ENCODE measurements at places on chromosomes 7 and 10.

DNA sequence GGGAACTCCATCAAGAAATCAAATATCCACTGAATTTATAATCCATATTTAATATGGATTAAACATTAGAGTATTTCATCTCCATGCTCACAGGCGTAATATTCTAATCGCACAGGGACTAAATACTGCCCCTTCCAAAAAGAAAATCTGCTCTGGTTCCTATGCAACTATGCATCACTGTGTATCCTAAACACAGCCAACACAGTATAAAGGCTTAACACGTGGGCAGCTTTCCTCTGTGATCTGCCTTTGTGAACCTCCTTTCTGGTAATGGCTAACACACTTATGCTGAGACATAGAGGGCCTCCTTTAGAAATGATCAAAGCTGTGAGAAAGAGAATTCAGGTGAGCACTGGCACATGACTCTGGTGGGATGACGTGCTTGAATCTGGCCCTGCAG, 110.2 kb downstream of the RAB11FIP2 start:
- no peak for DNase-seq

- no peak for DNase-seq
These were observed 56.0 kb upstream of the CHST15 start for GRCh38 chr10:124149189-124150042.

DNA sequence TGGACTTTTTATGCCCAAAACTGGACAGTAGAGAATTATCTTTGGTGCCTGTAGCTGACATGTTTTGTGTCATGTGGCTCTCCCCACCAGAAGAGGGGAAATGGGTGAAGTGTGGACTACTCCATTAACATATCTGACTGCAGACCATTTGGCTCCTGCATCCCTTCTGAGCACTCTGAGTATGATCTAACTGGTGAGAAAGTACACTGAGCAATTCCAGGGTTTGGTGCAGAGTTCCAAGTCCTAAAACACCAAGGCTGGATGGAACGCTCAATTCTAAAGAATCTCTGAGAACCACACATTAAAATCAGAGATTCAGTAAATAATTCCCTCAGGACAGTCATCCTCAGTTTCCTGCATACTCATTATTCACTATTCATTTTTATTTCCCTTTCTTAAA, 22.8 kb upstream of the OSBPL3 start:
- DNase-seq, result no peak

- DNase-seq, result no peak
These were observed 7.9 kb downstream of the POLR1F start for GRCh38 chr7:19700936-19701335.

GRCh38 chr7:51328351-51328801, 11.8 kb upstream of the COBL start:
- no peak for DNase-seq

DNA sequence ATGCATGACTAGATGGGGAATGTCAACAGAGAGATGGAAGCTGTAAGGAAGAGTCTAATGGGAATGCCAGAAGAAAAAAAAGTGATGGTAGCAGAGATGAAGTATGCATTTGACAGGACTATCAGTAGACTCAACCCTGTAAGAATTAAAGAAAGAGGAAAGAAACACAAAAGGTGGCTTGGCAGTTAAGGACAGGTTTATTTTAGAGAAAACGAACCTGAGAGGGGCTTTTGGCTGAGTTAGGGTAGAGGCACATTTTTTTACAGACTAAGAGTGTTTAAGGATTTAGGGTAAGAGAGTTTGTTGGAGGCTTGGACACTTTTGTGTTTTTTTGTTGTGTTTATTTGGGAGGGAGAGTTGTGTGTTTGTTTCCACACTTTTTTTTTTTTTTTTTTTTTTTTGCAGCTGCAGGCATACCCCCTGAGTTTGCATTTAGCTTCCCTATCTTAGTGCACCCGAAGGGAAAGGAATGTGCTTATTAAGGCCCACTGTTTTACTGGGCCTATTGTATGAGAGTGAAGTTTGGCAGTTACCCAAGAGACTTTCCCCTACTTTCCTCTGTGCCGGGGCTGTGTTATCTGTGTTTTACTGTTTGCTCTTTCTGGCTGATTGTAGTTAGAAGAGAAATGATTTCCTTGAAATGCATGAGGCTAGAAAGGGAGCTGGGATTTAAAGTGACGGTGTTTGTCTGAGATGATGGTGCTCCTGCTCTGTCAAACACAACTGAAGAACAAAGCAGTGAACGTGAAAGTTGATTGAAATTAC, 32.0 kb downstream of the NPVF start:
- DNase-seq, result no peak

GRCh38 chr10:114683593-114683992, 25.5 kb upstream of the ABLIM1 start:
- DNase-seq, result no peak

GRCh38 chr7:954330-955238, at the start of gene ADAP1:
TSS of gene ADAP1 (minus strand) at chr7:954680. CDS start at chr7:954477, 203 bp downstream.
- peak; percentile 63 for DNase-seq

DNA sequence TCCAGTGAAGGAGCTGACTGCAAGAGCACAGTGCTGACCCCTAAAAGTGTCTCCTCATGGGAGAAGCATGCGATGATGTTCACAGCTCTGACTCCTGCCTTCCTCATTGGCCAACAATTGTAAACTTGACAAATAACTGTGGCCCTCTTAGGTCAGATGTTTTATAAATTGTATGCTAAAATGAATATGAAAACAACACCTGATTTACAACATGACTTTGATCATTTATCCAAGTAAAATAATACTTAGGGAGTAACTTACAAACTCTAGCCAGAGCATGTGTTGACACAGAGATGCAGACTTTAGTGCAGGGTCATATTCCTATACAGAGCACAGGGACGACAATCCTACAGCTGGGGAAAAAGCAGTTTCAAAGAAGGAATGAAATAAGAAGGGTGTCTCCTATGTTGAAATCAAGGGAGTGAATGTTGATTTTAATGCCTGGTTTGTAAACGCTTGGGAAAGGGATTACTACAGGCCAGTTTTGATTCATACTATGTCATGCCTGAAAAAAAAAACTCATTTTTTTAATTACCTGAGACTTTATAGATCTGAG, 391.4 kb upstream of the AKR1E2 start:
- no peak for DNase-seq

DNA sequence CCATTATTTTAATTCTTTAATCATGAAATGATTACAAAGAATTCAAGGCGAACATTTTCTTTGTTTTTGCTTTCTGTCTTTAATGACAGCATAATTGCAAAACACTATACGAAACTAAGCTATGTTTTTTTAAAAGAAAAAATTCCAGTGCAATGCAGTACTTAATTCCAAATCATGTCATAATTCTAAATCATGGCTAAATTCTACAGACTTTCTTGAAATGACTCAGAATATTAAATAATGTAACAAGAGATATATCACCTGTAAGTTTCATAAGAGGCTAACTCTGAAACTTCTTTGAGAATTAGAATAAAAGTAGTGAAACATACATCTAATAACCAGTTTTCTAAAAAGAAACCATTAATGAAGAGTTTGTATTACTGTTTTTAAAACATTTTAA, 671.6 kb downstream of the PARD3 start:
- no peak for DNase-seq

DNA sequence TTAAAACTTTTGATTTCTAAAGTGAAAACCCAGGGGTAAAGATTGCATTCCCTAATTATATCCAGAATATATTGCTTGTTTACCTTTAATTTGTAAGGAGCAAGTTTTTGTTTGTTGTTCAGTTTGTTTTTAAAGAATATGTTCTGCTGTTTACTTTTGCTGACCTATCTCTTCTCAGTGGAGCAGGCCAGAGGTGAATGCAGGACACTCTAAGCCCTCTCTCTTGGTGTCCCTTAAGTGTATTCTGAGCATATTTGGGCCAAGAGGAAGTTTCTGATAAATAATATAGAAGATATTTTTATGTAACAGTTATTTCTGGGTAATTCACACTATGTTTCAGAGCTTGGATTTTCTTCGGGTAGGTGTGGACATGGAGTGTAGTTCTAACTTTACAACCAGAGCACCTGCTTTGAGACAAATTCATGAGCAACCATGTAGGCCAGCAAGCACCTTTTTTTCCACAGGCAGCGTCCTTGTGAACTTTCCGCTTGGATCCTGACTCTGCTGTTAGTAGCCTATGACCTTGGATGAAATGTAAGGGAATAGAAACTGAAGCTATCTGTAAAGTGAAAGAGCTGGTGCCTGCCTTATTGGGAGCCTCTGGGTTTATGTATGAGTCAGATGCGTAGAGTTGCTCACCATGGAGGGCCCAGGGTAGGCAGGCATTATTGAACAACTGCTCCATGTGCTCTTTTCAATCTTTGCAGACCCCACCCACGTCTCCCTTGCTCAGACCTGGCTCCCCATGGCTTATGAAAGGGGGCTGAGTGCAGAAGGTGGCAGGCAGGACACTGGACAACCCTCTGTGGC, 16.1 kb downstream of the OGDH start:
- DNase-seq, result peak; percentile 48

DNA sequence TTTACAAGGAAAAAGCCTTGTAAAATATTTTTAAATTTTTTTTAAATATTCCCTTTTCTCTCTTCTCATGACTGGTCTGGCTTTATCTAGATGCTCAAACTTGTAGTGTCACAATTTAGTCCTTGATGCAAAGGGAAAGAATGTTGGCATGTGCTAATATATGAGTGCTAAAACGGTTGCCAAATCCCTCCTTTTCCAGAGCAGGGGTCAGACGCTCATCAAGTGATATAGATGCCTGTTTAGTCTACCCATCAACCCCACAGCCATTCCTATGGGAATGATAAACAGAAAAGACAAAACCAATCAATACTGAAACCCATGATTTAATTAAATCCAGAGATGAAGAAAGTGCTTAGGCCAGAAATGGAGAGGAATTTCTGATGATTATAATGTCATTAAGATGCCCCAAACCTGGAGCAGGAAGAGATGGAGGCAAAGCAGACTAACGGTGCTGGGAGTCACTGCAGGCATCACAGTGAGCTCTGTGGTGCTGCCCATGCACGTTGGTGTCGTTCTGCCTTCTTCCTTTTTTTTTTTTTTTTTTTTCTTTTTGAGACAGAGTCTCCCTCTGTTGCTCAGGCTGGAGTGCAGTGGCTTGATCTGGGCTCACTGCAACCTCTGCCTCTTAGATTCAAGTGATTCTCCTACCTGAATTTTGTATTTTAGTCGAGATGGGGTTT, 210.1 kb upstream of the STK17A start:
- no peak for DNase-seq

DNA sequence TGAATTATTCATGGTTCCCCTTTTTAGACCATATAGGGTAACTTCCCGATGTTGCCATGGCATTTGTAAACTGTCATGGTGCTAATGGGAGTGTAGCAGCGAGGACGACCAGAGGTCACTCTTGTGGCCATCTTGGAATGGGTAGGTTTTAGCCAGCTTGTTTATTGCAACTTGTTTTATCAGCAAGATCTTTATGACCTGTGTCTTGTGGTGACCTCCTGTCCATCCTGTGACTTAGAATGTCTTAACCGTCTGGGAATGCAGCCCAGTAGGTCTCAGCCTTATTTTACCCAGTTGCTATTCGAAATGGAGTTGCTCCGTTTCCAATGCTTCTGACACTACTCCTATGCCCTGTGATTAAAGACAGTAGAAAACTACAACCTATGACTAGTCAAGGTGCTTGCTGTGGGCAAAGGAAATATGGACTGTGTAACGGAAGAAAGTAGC, 18.8 kb upstream of the PAXIP1 start:
- DNase-seq, result no peak

- DNase-seq, result no peak
These were observed 27.4 kb upstream of the PSMG3 start for GRCh38 chr7:1597066-1597760.

DNA sequence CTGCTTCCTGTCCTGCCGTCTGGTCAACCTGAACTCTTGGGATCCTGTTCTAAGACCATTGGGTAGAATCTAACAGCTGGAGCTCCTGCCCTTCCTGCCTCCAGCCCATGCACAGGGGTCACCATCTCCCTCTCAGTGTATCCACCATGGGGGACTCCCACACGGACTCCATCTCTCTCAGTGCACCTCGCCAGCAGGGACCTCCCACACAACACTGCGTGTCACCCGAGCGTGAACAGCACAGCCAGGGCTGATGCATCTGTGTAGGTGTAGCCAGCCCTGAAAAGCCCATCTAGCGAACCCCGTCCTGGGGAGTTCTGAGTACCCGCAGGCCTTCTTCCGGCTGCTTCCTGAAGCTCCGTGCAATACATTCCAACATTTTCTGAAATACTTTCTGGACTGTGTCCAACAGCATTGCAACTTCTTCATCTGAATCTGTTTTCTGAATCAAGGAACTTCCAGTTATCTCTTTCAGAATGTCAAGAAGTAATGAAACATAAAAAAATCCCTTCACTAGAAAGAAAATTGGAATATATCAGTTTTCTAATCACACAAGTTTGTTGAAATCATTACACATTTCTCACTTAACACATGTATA, 52.5 kb downstream of the NCAPG2 start:
- DNase-seq, result no peak

GRCh38 chr7:64098-64915, 128.1 kb upstream of the FAM20C start:
- DNase-seq, result no peak

DNA sequence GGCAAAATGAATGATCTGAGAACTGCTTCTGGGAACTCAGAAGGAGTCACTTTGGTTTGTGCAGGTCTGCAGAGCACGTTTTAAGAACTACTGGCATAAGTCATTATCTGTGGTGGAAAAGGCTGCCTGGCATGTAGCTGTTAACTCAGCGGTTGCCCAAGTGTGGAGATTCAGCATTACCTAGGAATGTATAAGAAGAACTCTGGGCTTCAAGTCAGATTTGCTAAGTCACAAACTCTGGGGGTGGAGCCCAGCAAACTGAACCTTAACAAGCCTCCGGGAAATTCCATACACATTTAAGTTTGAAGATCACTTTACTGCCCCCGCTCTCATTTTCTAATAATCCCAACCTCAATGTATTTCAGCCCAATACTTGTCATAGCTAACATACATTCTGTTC, 31.1 kb downstream of the PLXDC2 start:
- DNase-seq, result no peak

DNA sequence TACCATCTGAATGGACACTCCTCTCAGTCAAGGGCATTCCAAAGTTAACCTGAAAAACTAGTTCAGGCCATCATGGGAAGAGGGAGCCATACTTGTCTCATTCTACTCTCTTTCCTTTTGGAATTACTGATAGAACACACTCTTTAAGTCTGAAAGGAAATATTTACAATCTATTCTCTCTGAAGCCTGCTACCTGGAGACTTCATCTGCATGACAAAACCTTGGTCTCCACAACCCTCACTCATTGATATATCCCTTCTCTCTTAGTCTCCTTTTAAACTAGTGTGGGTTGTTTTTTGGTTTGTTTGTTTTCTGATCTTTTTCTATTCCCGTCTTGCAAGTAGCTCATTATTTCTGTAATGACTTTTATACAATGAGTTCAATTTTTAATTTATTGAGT, 169.5 kb downstream of the C1GALT1 start:
- DNase-seq, result no peak

- no peak for DNase-seq
These were observed 22.2 kb upstream of the UNCX start for GRCh38 chr7:1210321-1210978.

- no peak for DNase-seq
These were observed 499.7 kb upstream of the MKI67 start for GRCh38 chr10:128625926-128626325.

DNA sequence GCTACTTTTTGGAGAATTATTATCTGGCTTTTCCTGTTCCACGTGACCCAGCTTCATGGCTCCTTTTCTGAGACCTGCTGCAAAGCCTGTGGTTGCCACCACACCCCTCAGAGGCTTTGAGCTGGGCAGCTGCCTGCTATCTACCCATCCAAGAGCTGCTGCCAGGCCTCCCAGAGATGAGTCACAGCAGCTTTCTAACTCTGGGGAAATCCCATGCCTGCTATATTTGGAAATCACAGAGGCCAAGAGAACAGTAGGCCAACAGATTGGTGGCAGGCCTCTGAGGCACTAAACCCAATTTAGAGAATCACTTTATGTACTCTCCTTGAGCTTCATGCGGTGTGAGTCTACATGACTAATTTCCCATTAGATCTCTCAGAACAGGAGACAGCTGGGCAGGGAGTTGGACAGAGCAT, 35.2 kb downstream of the SGCE start:
- DNase-seq, result peak; percentile 16

Data from activated naive CD4-positive, alpha-beta T cell treated with anti-CD3 and anti-CD28 coated beads, Interleukin-2, amount 50 U/mL, for 16 hours (primary cell).